ENCODE measurements at places on chromosomes 3 and 15.

DNA sequence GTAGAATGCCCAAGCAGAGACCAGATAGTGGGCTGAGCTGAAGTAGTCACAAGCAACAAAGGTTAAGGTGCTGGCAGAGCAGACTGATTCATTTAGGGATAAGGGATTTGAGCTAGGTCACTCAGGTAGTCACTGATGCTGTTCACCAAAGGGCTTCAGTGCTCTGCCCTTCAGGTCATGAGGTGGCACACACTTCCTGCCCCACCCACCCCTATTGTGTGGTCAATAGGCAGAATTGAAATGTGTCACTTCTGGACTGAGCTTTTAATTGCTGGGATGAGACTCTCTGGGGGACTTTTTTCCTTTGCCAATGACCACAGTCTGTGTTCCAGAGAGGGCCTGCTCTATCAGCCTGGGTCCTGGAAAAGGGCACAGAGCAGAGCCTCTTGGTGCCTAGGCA, 2.9 kb upstream of the DIS3L start:
- DNase-seq, result no peak

GRCh38 chr3:127214975-127215374, 22.0 kb downstream of the PRR23E start:
- DNase-seq, result no peak

- DNase-seq, result no peak
Observed at GRCh38 chr15:80659375-80659774, 35.7 kb upstream of the ABHD17C start.

- no peak for DNase-seq
Observed at GRCh38 chr15:101540480-101541239, 51.2 kb upstream of the PCSK6 start.

GRCh38 chr15:71223516-71223915, 108.2 kb downstream of the THSD4 start:
- no peak for DNase-seq

GRCh38 chr15:42721016-42721415, 15.9 kb downstream of the CDAN1 start:
- DNase-seq, result no peak

DNA sequence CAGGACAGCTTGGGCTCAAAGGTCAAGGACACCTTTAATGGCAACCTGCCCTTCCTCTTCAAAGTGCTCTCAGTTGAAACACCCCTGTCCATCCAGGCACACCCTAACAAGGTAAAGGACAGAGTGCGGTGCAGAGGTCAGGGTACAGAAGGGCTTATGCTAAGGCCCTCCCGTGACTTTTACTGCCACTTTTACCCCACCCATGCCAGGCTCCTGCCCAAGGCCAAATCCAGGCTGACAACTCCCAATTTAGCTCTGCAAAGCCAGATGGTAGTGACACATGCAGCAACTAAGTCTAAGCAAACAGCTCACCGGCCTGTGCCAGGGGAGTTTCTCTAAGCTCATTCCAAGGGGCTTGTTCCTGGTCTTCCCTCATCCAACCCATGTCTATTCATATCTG, 1.6 kb downstream of the MPI start:
- no peak for DNase-seq

DNA sequence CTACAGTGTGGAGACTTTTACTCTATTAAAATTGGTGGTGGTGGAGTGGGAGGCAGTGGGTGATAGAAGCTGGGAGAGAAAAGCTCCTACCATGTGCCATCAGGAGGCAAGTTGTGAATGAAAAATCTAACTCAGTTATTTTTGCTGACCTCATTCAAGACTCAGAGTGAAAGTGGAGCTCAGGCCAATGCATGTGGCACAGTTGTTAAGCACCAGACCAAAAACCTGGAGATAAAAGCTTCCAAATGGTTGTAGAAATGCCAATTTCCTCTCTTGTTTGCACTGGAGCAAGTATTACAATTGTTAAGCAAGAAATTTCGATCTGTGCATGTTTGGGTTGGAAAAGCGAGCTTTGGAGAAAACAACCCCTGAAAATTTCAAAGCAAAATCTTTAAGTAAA, 81.5 kb upstream of the PRICKLE2 start:
- DNase-seq, result no peak

GRCh38 chr3:4994823-4995499, 15.7 kb downstream of the BHLHE40 start:
- DNase-seq, result no peak

- no peak for DNase-seq
Observed at GRCh38 chr3:124044956-124045355, 53.0 kb upstream of the ROPN1 start.

- no peak for DNase-seq
Observed at GRCh38 chr15:69625328-69625727, 172.7 kb downstream of the RPLP1 start.

DNA sequence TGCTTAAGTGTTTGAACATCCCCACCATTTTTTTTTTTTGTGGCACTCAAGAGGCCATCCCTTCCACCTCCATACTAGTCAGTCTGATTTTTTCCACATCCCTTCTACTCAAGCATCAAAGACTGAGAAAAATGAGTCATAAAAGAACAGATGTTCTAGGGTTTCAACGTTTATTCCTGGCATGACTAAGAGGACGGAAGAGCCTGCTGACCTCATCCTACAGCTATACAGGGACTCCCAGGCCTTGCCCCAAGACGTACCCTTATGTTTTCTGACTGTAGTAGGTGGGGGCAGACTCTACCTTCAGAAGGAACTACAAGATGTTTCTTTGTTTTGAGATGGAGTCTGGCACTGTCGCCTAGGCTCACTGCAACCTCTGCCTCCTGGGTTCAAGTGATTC, 3.3 kb upstream of the ITPKA start:
- no peak for DNase-seq

GRCh38 chr15:26864664-26865191, 2.1 kb upstream of the GABRA5 start:
- DNase-seq, result peak; percentile 51

DNA sequence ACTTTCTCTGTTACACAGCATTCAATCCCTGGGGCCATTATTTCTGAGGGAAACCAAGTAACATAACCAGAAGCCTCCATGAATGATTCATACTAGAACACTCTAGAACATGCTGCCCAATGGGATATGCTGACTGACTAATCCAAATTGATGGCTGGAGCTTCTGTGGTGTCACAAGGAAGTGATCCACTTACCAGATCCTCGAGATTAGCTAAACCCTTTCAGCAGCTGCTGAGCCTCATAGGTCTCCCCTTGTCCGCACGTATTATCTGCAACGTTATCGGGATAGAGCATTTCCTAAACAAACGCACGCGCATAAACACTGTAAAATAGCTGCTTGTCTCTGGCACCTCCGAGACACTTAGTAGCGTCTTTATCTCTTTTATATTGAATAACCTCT, 61.2 kb upstream of the PROK2 start:
- no peak for DNase-seq

DNA sequence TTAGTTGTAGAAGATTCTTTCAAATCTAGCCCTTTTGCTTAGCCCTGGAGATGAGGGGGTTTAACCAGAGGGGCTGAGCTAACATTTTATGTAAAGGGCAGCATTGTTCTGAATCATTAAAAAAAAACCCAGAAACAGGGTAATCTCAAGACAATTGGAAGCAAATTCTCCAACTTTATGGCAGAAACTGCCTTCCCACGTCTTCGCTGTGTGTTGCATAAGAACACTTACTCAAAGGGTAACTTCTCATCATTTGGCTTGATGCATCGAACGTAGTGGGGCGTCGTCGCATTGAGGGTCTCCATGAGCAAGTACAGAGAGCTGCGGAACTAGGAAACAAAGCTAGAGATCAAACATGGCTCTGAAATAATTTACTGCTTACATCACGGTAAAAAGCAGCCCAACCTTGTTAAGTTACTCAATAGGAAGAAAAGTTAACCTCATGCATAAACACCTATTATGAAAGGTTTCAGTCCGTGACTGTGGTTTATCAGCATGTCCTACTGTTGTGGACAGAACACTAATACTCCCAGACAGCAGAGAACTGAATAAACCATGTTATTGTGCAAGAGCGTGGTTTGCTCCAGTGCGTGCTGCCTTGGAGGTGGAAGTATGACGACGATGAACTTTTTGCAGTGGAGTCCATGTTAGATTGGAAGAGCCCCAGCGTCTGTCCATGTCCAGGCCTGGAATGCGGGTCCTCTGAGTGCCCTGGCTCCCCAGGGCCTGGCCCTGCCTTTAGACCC, 48.7 kb downstream of the MYO5C start:
- DNase-seq, result peak; percentile 49

DNA sequence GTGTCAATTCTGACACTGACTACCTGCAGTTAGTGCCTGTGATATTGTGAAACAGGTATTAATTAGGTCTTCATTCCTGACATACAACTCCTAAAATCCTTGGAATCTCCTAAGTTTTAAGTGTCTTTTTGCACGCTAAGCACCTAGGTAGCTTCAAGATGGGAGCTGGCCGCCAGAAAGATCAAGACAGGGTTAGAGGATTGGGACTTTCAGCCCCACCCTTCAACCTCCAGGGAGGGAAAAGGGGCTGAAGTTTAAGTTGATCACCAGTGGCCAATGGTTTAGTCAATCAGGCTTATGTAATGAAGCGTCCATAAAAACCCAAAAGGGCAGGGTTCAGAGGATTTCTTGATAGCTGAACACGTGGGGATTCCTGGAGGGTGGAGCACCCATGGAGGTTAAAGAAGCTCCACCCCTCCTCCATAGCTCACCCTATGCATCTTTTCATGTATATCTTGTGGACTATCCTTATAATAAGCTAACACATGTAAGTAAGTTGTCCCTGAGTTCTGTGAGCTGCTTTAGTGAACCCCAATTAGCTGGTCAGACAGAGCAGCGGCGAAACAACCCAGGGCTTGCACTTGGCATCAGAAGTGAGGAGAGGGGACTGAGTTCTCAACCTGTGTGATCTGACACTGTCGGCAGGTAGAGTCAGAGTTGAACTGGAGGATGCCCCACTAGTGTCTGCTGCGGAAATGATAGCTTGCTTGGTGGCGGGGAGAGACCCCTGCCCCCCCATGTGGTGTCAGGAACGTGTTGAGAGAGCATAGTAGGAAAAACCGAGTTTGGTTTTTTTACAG, 12.8 kb upstream of the SRP14 start:
- no peak for DNase-seq

GRCh38 chr15:75842722-75843677, at the start of gene UBE2Q2:
TSS of gene UBE2Q2 (plus strand) at chr15:75843447. CDS start at chr15:75843667, 220 bp downstream.
- peak; percentile 85 for DNase-seq

DNA sequence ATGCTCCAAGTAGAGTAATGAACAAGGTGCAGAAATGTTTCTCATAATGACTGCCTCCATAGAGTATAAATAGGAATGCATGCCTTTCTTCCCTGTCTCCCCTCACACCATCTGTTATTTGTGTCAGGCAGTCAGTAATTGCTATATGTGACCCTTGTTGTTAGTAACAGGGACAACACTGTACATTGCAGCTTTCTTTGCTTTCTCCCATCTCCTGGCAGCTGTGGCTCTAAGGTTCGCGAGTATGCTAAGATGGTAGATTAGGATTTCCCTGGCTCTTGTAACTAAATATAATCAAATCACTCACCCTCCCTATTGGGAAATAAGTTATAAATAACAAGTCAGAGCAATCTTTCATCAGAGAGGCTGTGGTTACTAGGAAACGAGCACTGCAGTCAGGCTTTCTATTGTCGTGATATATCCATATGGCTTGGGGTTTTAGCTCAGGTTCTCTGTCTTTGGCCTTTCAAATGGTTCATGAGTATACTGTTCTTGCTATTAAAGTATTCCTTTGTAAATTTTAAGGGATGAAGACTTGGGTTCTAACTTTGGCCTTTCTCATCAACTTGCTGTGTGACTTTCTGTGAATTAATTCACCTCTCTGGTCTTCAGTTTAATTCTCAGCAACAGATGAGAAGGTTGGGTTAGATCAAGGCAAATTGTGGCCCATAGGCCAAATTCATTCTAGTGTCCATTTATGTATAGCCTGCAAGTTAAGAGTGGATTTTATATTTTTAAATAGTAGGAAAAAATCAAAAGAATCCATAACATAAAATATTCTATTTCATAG, 8.1 kb upstream of the MINDY4B start:
- DNase-seq, result no peak
